T-helper 2 cell (primary cell): ENCODE measurements at places on chromosomes 12 and 14.
A peak's percentile ranks its signal among the peaks of the same experiment; 100 is the strongest.

DNA sequence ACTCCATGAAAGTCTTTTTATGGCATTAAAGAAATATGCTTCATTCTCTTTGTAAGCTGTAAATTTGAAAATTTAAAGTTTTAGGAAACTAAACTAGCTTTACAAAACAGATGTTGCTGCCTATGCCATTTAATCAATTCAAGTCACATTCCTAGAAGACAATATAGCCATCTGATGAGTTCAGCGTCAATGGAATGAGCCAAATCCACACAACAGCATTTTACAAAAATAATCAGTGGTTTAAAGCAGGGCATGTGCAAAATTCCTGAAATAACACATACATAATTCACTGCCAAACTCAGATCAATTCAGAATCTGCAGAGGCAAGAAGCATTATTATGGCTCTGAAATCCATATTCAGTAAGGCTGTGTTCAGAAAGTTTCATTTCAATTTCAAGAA lies 75.6 kb downstream of the MED13L start:
- DNase-seq = no peak

GRCh38 chr12:49129332-49130150 lies 1.7 kb downstream of the TUBA1B start:
- DNase-seq = no peak

DNA sequence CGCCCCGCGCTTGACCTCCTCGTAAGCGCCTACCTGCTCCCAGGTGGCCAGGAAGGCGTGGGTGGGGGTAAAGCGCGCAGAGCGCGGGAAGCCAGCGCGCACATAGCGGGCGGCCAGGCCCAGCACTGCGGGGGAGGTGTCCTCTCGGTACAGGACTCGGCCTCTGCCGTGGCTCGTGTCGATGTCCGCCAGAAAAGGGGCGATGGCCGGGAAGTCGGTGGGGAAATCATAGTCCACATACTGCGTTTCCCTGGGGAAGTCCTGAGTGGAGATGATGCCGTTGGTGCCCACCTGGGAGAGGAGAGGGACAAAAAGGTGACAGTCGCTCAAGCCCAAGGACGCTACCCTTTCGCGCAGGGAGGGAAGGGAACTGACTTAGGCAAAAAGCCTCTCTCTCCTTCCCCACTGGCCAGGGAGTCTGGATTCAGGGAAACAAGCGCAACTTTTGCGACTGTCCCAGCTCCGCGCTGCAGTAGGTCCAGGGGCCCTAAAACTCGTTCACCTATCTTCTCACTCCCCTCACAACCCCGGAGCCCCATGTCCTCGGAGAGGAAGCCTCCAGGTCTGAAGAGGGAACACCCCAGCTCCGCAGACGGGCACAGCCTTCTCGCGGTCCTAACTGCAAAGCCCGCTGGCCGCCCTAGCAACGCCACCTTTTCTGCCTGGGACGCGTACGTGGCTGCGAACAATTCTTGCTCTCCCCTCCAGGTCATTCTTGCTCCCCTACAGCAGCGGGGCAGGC lies 815 bp downstream of the NID2 start:
- DNase-seq = no peak

- no peak for DNase-seq
These were observed 223.8 kb downstream of the VRK1 start for GRCh38 chr14:97021001-97021400.

- DNase-seq = no peak
These were observed 36.3 kb upstream of the PPM1A start for GRCh38 chr14:60212503-60213371.

- DNase-seq = no peak
These were observed 44.4 kb downstream of the UBE3B start for GRCh38 chr12:109521831-109522230.

DNA sequence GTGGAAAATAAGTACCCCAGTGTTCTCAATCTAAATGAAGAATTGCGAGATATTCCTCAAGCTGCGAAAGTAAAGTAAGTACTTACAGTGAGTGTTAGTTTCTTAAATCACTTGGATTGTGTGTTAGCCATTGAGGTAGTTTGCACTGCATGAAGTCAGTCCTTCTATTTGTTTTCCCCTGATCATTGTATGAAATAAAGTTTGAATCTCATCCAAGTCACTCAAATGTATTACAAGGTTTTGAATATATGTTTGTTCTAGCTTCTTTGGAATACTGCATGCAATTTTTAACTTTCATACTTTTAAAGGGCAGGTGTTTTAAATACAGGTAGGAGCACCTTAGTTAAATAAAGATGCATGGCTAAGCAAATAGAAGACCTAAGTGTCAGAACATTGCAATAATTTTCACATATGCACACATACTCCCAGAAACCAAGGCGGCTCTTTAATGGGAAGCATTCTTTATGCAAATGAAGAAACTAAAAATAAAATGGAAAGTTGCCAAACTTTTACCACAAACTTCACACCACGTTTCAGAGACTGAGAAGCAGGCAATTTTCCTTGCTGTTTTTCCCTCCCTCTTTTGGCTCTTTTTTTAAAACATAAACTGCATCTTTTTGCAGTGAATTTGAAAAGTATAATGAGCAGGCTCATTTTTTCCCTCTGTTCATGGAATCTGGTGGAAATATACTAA lies 105.6 kb downstream of the GPR135 start:
- DNase-seq = no peak

GRCh38 chr12:122944605-122945592 lies 21.4 kb downstream of the ABCB9 start:
- DNase-seq = no peak

GRCh38 chr12:66898700-66899469 lies 220.0 kb upstream of the GRIP1 start:
- DNase-seq = no peak

GRCh38 chr12:132766380-132767085 lies 4.9 kb upstream of the ANKLE2 start:
- DNase-seq = no peak

DNA sequence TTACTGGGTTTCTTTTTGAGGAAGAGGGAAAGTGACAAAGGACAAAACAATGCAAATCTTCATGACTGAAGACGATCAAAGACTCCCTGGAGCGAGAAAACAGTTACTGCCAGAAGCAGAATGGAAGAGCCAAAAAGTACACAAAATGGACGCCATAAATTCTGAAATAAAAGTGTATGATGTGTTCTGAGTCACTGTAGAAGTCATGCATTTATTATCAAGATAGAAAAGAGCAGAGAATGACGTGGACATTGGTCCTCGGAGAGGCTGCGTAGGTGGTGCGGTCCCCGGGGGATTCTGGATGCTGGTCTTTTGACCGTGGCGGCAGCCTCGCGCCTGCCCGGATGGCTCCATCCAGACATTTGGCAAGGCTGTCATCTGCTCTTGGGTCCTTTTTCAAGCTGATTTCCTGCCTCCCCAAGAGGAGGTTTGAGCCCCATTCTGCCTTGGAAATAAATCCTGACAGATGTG lies 52.8 kb downstream of the C14orf132 start:
- DNase-seq = no peak

- DNase-seq = no peak
These were observed 18.2 kb upstream of the PPFIBP1 start for GRCh38 chr12:27505761-27506160.

DNA sequence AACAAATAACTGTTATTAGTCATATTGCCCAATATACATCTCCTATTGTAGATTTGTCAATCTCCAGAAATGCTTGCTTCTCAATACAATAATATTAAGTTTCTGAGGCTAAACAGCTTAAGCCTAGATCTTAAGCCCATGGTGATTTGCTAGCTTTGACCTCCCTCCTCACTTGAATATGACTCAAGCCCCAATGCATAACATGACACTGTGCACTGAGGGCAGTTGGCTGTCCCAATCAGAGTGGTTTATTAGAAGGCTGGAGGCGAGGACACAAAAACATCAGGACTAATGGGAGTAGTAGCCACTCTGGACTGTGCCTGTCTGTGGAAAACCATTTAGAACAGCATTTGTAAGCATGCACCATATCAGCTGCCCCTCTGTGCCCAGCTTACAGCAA lies 81.1 kb upstream of the GTF2A1 start:
- DNase-seq = no peak

- no peak for DNase-seq
These were observed 140.6 kb downstream of the FBXL14 start for GRCh38 chr12:1453810-1454209.

- DNase-seq = no peak
These were observed 1084.7 kb downstream of the SLC6A15 start for GRCh38 chr12:83827860-83828259.

GRCh38 chr12:63826006-63826585 lies 18.4 kb upstream of the SRGAP1 start:
- DNase-seq = no peak

DNA sequence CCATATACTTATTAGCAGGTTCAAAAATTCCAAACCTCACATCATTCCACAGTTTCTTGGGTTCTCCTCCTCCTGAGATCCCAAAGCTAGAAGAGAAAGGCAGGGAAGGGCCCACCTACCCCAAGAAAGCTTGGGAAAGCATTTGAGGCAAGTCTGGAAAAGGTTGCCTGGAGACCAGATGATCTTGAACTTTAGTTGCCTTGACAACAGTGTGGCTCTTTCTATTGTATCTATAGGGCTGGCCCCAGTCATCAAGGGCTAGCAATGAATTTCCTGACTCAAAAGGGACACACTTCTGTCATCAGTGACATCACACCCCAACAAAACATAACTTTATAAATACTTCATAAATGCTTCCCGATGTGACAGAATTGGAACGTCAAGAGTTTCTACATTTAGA lies 40.0 kb downstream of the ZFYVE1 start:
- DNase-seq = no peak

DNA sequence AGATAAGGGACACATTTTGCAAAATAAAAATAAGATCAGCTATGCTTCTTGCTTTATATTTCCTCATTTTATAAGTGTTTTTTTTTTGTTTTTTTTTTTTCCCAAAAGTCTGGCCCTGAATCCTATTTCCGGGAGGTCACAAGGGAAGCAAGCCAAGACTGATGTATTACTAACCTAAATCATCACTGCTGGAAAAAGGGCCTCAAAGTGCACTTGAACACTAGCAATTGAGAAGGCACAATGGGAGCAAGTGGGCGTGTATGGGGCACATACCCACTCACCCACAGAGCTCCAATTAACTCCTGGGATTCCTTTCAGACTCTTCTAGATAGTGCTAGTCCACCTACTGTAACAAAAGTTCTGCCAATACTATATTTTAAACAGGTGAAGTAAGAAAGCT lies 58.8 kb downstream of the STON2 start:
- DNase-seq = no peak

DNA sequence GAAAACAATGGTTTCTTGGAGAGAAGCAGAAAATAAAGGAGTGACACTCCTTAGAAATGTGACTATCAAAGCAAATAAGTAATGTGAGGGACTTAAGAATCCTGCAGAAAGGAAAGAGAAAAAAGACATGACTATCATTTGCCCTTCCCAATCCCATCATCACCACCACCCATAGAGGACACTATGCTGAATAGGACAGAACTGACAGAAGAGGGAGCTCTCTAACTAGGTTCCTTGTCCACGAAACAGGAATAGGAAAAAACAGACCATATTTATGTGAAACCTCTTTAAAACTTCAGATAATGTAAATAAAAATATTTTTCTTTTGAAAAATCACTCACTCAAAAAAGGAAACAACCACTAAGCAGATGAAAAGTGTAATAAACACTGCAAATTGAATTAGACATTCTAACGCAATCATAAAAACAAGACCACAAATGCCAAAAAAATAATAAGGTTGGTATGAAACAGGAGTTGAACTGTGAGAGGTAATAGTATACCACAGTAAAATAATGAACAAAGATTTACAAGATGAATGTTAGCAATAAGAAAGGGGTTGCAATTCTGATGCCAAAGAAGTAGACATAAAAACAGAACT lies 24.1 kb downstream of the KLRD1 start:
- DNase-seq = no peak

GRCh38 chr12:65965358-65965757 lies 141.1 kb downstream of the HMGA2 start:
- DNase-seq = no peak

DNA sequence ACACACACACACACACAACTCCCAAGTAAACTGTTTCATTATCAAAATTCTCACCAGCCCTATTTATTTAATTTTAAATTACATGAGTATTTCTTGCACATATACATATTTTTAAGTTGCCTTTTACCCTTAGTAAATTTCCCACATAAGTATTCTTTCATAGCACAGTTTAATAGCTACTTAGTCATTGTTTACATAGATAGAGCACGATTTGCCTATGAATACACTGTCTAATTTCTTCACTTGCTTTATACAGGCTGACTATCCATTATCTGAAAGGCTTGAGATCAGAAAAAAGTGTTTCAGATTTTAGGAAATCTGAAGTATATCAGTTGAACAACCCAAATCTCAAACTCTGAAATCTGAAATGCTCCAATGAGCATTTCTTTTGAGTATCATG lies 30.9 kb downstream of the NIN start:
- no peak for DNase-seq

- no peak for DNase-seq
These were observed 56.3 kb downstream of the RPH3A start for GRCh38 chr12:112847708-112848337.

DNA sequence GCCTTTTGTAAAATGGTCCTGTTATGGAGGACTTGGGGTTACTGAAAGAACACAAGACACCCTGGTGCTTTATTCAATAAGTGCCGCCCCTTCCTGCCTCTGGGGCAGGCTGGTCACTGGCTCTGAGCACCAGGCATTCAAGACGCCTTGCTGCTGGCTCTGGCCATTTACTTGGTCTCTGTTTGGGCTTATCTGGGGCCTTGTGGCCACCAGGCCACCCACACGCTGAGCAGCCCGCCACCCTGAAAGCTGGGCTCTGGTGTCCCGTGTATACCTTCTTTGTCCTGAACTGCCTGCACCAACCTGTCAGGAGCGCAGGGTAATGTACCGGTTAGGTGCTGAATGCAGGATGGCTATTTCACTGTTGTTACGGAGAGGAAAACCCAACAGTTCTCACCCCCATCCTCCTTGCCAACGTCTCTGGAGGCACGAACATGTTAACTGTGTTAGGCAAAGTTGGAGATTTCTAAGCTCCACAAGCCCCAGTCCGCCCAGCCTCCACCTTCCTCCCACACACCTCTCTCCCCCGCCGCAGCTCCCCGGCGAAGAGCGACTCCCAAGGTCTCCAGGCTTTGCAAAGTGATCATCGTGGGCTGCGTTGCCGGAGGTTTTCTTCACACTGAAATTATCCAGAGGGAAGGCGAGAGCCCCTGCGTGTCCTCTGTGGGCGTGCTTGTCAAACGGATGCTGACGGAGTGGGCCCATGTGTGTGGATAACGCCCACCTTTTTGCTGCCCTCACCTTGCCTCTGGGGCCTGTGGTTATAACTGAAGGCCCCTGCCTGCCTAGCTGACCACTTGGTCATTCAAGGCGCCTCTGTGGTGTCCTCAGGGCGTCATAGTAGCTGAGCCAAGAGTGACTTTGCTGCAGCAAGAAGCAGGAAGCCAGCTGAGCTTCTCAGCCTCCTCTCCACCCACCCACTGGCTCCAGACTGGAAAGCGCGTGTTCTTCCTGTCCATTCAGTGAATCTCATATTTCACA lies 18.8 kb upstream of the BEGAIN start:
- DNase-seq = no peak

DNA sequence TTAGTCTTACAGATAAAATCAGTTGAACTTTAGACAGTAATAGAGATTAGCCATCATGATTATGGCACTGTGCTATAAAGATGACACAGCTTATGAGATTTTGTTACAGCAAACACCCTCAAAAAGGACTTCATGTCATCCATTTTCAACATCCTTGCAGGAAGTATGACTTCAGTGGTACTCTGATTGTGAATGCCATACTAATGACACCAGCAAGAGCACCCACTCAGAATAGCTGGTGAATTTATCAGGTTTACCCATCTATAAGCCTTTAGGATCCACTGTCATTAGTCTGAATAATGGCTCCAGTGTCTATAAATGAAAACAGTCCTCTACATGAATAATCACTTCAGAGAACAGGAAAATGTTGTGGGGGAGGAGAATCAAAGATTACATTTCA lies 615.2 kb downstream of the RPS29 start:
- DNase-seq = peak; percentile 47

- DNase-seq = no peak
These were observed 80.5 kb downstream of the TMEM260 start for GRCh38 chr14:56659964-56660551.
